ENCODE measurements at places on chromosomes 7 and 10. TPM values are rescaled to one million over a fixed set of nuclear protein-coding genes. Genes with fewer than 3 reads are reported as not detected.

NEUROD6 gene
- total RNA-seq = not detected

DNA sequence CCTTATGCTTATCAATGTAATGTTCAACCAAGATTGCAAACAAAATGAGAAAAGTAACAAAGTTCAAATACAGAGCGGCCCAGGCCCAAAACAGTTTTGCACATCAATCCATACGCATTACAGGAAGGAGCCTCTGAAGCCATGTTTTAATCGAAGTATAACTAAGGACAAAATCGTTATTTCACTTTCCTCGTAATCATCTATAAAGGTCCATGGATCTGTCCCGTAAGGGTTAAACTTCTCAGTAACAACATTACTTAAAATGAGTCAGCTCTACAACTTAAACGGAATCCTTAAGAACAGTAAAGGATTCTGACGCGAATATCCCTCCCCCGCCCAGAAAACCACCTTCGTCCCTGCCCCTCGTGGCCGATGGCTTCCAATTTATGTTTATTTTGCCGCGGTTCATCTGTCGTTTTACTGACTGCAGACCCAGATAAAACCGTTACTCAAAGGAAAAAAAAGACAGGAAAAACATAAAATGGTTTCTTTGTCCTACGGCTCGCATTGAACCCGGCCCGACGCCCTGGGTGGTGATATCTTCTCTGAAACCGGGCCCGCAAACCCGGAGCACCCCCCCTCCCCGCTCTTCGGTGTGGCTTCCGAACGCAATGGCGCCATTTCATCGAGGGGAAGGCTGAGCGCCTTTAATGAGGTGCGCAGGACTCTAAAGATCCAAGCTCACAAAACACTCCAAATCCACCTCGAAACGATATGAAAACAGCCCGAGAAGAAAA, 1.1 kb downstream of the HNRNPA2B1 start:
- DNase-seq = peak; percentile 36

GRCh38 chr7:155897758-155898386, 85.6 kb upstream of the SHH start:
- DNase-seq = no peak

DNA sequence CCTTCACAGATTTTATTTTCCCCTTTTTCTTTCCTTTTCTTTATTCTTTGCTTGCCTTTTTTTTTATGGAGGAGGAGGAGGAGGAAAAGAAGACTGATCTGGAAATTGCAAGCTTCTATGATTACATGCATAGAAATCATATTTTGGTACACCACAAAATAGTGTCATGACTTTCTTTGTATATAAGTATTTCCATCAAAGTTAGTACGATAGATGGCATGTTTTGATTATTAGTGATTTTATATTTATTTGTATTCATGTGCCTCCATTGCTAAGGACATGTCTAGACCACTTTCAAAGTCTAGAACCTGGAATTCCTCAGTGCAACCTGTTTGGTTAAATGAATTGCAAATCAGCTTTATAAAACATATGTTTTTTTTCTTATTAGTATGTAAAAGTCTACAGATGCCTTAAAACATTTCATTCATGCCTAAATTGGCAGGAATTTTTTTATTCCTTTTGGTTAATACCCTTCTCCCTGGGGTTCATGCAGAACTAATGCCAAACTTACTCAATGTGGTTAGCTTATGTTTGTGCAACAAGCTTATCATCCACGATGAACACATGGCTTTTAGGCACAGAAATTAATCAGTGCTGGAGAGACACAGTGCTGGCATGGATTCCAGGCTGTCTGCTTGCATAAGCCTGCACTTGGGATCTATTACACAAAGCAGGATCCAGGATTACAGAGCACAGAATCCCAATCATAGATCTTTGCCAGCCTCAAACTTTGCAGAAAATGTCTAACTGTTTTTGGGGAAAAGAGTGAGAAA, 213.1 kb downstream of the CHRM2 start:
- peak; percentile 98 for DNase-seq

ANKRD61 gene
- 0.26 TPM for total RNA-seq

GRCh38 chr10:103691723-103692435, 163.5 kb downstream of the SH3PXD2A start:
- DNase-seq = no peak

GRCh38 chr7:140053812-140054539, 8.8 kb downstream of the PARP12 start:
- DNase-seq = no peak

DNA sequence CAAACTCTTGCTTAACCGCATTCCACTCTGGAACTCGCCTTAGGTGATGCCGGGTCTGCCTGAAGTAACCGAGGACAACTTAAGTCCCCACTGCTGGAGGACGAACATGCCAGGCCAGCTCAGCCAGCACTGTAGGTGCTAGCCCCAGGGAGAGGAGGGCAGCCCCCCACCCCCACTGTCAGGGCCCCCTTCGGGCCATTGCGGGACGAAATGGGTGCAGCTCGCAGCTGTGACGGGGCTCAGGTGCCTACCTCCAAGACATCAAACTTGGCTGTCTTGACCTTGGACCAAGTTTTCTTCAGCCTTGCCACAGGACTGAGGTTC, 60.4 kb downstream of the CSGALNACT2 start:
- DNase-seq = no peak

ATP6V1F gene
- total RNA-seq = 128 TPM

CWF19L1 gene
- total RNA-seq = 21.3 TPM

DNA sequence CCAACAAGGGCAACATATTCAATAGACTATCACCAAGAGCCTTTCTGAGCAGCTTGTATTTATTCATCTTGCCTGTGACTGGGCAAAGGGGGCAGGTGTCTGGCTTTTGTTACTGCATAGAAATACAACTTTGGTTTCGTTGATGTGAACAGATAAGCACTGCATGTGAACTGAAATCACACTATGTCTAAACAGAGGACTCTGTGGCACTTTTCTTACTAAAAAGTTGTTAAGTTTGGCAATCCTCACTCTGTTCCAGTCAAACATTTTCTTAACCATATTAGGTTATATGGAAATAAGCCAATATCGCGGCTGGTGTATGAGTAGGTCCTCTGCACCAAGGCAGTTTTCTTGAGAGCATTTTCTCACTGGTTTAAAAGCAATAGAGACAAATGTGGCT, 48.5 kb downstream of the CALD1 start:
- peak; percentile 95 for DNase-seq

- peak; percentile 66 for DNase-seq
Measured at GRCh38 chr7:120857588-120858573, at the start of gene TSPAN12. Gene TSPAN12, minus strand, starts transcription at chr7:120858144. Its CDS starts 1,381 bp downstream, at chr7:120856763.

- DNase-seq = peak; percentile 59
Measured at GRCh38 chr10:112565434-112566053, 118.5 kb downstream of the VTI1A start.

- peak; percentile 33 for DNase-seq
Measured at GRCh38 chr7:87797798-87798403, 78.3 kb downstream of the SLC25A40 start.

DNA sequence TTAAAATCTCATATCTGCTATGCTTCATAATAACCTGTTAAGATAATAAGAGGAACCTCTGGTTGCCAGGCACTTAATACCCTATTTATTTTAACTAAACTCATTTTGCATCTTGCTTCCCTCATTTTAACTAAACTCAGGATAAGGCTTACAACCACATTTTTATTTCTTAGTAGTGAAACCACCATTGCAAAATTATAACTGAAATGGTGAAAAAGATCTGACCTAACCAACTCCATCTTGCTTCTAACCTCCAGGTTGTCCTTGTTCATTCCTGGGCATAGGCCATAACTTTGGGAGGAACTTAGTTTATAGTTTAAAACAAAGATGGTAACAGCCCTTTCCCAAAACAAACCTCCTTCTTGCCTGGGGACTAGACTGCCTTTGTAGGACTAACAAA, 6.0 kb downstream of the FAM3C start:
- DNase-seq = no peak

- peak; percentile 93 for DNase-seq
Measured at GRCh38 chr7:28784171-28784902, 173.8 kb downstream of the TRIL start.

DNA sequence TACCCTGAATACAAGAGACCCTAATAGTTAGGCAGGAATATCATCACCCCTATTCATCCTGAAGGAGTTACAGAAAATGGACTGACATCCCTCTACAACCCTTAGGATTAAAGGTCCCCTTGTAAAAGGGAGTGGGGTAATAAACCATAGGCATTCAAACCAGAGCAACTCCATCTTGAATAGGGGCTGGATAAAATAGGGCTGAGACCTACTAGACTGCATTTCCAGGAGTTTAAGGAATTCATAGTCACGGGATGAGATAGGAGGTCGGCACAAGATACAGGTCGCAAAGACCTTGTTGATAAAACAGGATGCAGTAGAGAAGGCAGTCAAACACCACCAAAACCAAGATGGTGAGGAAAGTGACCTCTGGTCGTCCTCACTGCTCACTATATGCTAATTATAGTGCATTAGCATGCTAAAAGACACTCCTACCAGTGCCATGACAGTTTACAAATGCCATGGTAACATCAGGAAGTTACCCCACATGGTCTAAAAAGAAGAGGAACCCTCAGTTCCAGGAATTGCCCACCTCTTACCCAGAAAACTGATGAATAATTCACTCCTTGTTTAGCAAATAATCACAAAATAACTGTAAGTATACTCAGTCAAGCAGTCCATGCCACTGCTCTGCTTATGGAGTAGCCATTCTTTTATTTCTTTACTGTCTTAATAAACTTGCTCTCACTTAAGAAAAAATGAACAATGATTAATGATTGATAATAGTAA, 37.2 kb downstream of the CUBN start:
- no peak for DNase-seq

DNA sequence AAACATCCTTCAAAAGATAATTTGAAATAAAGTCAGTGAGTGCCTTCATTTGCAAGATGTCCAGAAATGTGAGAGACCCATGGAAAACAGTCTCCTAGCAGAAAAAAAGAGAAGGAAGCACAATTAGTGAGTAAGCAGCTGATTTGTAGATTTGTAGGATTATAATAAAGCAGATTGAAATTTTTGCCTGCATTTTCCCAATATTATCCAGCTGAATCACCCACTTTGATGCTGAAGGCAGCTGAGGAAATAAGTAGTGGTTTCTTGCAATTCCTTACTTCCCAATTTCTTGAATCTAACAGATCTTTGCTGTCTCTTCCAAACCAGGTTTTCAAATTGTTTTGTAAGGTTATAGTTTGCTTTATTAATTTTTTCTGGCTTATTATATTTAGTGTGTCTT, 181.4 kb downstream of the GNAT3 start:
- peak; percentile 72 for DNase-seq

UPK3BL1 gene
- 9.8 TPM for total RNA-seq

- DNase-seq = peak; percentile 64
Measured at GRCh38 chr7:107446531-107446930, 23.3 kb upstream of the GPR22 start.

SUN3 gene
- total RNA-seq = not detected

HKDC1 gene
- total RNA-seq = 2.1 TPM

DNA sequence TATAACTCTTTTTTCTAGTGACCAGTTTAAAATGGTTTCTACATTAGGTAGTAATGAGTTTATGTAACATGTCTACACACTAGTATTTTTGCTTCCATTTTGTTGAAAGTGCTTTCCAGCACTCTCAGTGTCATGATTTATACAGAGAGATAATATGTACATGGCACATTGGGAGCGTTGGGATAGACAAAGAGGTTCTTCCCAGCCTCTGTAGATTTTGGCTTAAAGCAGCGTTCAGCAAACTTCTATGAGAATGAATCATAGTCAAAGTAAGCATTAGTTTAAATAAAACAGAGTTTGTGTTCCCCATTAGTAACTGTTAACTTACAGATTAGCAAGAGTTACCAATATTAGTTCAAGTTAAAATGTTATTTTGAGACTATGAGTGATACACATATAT, 43.9 kb downstream of the SEPTIN14 start:
- DNase-seq = no peak

GRCh38 chr7:158109364-158110033, 478.1 kb downstream of the PTPRN2 start:
- DNase-seq = no peak

- no peak for DNase-seq
Measured at GRCh38 chr10:70334526-70335245, 47.7 kb downstream of the LRRC20 start.

NUP205 gene
- 31.3 TPM for total RNA-seq

GRCh38 chr7:30433082-30433481, 45.5 kb downstream of the NOD1 start:
- DNase-seq = peak; percentile 79

GRCh38 chr10:62691336-62691735, 113.2 kb upstream of the ADO start:
- DNase-seq = no peak

UNC5B gene
- total RNA-seq = 36.0 TPM

DNA sequence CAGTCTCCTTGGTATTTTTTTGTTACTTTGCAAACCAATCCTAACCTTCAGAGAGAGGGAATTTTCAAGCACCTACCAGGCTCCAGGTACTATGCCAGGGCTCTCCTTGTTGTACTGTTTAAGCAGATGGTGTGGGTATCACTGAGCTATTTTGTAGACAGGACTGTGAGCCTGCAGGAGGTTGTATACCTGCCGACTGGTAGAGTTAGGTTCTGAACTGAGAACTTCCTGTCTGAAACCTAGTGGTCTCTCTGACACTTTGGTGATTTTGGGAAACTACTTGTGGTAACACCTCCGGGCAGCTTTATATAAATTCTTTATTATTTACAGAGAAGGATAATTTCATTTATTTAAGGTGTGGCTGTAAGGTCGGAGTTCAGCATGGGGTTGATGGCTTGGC, 4.6 kb downstream of the ZNF853 start:
- no peak for DNase-seq

NME8 gene
- not detected for total RNA-seq

GRCh38 chr7:157617401-157617800, 280.6 kb downstream of the DNAJB6 start:
- no peak for DNase-seq

DNA sequence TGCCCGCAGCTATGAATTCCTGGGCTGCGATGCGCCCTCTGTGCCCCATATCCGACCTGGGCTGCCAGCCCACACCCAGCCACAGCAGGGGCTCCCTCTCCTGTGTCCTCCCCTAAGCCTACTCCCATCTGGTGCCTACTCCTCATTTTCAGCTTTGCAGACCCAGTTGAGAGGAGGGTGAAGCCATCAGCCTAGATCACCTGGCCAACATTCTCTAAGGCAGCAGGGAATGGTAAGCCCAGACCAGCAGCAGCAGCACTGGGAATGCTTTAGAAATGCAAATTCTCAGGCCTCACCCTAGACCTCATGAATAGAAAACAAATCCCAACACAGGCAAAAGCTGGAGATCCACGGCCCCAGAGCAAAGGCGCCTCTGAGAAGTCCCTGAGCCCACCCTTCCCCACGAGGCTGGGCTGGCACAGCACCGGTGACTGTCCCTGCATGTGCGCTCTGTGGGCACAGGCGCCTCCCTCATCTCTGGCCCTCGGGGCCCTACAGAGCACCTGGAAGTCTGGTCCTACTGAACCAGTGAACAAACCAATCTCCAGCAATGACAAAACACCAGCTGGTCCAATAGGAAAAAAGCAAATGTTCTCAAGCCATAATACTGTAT, 161.4 kb downstream of the GFRA1 start:
- no peak for DNase-seq

DNA sequence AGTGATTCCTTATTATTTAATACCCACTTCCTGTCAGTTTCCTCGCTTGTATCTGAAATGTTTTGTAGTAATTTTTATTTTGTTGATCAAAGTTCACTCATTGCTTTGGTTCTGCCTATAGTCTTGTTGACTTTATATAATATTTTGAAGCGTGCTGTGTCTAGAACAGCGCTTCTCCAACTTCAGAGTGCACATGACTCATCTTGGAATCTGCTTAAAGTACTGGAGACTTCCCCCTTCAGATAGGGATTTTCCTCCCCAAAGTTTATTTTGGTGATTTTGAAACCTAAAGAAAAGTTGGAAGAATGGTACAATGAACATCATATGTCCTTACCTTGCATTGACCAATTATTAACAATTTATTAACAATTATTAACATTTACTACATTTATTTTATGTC, 5.8 kb downstream of the COMTD1 start:
- peak; percentile 53 for DNase-seq

RADIL gene
- total RNA-seq = 0.33 TPM

NKX6-2 gene
- not detected for total RNA-seq

GCK gene
- total RNA-seq = 1.7 TPM

Measured in fibroblast of lung (primary cell).